ENCODE measurements at places on chromosomes 3 and 15.

DNA sequence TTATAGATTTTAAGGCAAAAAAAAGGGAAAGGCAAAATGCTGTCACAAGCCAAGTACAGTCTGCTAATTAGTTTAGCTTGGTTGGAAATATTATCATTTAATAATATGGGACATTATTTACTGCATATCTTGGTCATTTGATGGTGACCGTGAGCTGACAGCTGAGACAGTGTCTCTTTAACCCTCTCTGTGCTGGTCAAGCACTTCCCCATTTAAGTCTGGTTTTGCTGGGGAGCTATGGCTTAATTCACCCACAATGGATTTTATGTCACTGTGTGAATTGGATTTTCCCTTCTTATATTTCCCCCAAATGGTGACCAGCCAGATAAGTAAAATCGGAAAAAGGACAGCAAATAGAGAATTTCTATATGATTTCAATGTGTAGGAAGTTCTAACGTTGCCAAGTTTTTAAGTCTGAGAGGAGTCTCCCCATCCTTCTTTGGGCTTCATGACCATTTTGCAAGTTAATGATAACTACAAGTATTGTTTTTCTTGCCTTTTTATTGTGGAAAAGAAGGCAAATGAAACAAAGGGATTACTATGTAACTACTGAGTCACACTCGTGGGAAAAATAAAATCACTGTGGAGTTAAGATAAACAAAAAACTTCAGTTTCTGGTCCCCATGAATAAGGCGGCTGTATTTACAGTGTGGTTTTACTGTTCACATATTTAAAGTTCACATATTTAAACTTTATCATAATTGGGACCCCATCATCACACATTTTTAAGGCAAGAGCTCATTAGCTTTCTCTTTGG, 373.5 kb downstream of the NR2F2 start:
- no peaks in the 10 kb centered on the region for H3K36me3 ChIP-seq
- H3K27me3 ChIP-seq: peaks cover 17% of the 10 kb centered on the region
- no peak overlapping the region for H3K4me3 ChIP-seq
- H3K27ac ChIP-seq: no peak overlapping the region
- peaks cover 66% of the 10 kb centered on the region for H3K4me1 ChIP-seq

DNA sequence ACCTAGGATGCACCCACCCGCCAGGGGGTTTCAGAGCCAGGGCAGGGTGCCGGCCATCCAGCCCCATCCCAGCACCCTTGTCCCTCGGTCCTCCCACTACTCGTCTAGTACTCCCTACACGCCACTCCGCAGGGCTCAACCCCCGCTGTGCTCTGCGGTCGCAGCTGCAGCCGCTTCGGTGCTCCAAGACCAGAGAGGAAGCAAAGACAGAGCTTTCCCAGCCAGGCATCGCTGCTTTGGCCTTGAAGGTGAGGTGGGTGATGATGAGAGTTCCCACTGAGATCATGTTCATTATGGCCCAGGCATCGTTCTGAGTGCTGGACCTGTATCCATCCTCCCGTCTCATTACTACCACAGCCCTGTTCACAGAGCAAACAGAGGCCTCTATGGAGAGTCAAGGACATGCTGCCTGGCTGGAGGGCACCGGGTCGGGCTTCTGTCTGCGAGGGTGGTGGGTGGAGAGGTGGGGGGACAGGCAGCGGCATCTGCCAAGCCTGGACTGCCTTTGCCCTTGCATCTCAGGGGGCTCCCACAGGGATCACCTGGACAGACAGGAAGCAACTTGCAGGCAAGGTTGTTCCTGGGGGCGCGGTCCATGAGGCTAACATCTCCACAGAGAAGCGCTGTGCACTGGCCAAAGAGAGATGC, 66.9 kb downstream of the KLF13 start:
- H3K4me3 ChIP-seq: peak overlapping the region; percentile 84
- peaks cover 43% of the 10 kb centered on the region for H3K27me3 ChIP-seq
- H3K27ac ChIP-seq: no peak overlapping the region
- peaks cover 28% of the 10 kb centered on the region for H3K4me1 ChIP-seq
- DNase-seq: no peak
- H3K36me3 ChIP-seq: peaks cover 18% of the 10 kb centered on the region

DNA sequence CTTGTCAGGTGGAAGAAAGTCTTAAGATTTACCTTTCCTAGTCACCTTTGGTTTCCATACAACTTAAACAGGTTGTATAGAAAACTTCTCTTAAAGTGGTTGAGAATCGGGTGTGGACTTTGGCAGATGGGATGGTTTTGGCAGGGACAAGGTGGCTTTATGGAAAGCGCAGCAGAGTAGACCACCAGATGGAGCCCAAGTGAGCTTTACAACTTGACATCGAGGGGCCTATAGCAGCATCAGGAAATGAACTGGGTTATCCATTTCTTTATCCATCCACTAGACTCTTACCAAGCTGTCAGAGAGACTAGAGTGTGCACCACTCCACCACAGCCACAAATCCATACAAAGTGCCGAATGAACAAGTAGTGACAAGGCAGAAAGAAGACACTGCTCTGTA, 85.3 kb upstream of the MBNL1 start:
- H3K4me3 ChIP-seq: no peak overlapping the region
- no peak overlapping the region for H3K27ac ChIP-seq
- H3K4me1 ChIP-seq: no peaks in the 10 kb centered on the region
- peak; percentile 28 for DNase-seq
- H3K27me3 ChIP-seq: peaks cover 6% of the 10 kb centered on the region

- H3K36me3 ChIP-seq: no peaks in the 10 kb centered on the region
- H3K4me3 ChIP-seq: no peak overlapping the region
- H3K27me3 ChIP-seq: peaks cover 9% of the 10 kb centered on the region
- peak overlapping the region; percentile 64 for H3K27ac ChIP-seq
- no peak for DNase-seq
- H3K4me1 ChIP-seq: peaks cover 7% of the 10 kb centered on the region
These were observed 48.8 kb downstream of the CD86 start for GRCh38 chr3:122103821-122104514.

DNA sequence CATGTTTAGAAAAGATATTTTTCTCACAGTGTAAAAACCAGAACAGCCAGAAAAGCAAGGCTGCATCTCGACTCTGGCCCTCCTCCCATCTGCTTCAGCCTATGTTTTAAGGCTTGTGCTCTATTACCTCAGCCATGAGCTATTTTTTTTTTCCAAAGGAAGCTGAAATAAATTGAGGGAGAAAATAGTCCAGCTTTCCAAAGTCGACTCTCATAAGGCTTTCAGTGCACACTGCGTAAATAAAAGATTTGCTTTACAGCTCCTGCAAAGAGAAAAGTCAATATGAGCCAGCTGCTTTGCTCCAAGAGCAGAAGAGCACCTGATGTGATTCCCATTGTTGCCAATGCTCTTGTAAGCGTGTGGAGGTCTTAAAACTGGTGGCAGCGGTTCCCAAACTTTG, 26.7 kb downstream of the SCG3 start:
- H3K4me3 ChIP-seq: no peak overlapping the region
- H3K4me1 ChIP-seq: no peaks in the 10 kb centered on the region
- no peaks in the 10 kb centered on the region for H3K27me3 ChIP-seq

- no peak overlapping the region for H3K4me3 ChIP-seq
- H3K27ac ChIP-seq: peak overlapping the region; percentile 26
- peaks cover 38% of the 10 kb centered on the region for H3K4me1 ChIP-seq
- DNase-seq: no peak
- H3K27me3 ChIP-seq: peaks cover 5% of the 10 kb centered on the region
These were observed 130.0 kb upstream of the SLC2A2 start for GRCh38 chr3:171156401-171157010.

DNA sequence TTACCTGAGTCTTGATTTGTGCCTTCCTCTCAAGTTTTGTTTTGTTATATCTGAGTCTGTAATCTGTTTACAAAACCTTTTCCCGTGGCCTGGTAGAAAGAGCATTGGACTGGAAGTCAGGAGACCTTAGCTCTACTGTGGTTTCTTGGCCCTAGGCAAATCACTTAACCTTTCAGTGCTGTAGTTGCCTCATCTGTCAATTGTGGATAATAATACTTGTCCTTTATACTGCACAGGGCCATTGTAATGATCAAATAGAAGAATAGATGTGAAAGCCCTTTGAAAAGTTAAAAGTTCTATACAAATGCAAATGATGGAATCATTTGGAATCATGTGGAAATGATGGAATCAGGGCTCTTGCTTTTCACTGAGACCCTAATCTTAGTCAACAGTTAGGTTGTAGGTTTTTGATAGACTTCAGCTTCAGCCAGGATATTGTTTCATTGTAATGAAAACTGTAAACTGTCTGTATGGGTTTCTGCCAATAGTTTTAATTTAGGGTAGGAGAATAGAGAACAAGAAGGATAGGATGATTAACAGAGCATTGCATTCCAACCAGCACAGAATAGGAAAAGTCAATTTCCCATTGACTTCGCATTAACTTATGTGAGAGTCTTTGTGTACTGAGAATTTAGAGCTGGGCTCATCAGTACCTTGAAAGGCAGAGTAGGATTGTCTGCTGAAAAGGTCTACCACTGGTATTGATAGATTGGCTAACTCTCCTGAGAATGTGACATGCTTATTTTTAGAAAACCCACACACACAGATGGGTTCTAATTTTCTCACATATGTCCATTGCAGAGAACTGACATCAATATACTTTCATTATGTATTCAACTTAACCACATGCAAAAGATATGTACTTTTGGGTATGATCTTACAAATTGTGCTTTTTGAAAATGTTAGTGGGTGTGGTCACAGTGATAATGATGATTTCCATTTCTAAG, 21.8 kb downstream of the MAP2K5 start:
- H3K4me1 ChIP-seq: peaks cover 30% of the 10 kb centered on the region
- H3K27me3 ChIP-seq: no peaks in the 10 kb centered on the region
- peaks cover 58% of the 10 kb centered on the region for H3K36me3 ChIP-seq
- no peak overlapping the region for H3K27ac ChIP-seq
- H3K4me3 ChIP-seq: no peak overlapping the region

DNA sequence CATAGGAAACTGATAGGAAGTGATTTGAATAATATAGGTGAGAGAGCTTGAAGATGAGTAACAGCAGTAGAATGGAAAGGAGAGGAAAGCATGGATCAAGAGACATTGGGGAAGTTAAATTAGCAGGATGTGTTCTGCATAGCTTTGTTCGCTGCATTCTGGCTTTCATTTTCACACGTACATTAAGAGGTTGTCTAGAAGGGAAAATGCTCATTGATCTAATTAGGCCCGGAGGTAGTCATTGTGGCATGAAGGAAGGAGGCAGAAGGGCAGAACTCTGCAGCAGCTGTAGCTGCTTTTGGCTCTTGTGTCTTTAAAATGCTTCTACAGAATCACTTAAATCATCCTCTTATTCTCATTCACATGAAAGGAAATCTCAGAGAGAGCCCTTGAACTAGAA, 40.3 kb downstream of the KCNAB1 start:
- DNase-seq: no peak
- H3K4me1 ChIP-seq: peaks cover 29% of the 10 kb centered on the region

All from nephron progenitor cell (in vitro differentiated cells).